GM12892 (cell line): ENCODE measurements at places on chromosomes 1 and 21.

GRCh38 chr1:201506092-201506491 is 831 bp downstream of the CSRP1 start:
- DNase-seq: no peak

GRCh38 chr1:197770243-197770642 is 5.0 kb downstream of the DENND1B start:
- no peak for DNase-seq

GRCh38 chr1:21517161-21517589 is 8.0 kb downstream of the ALPL start:
- no peak for DNase-seq

GRCh38 chr1:113615425-113615824 is 143.9 kb downstream of the PHTF1 start:
- no peak for DNase-seq

DNA sequence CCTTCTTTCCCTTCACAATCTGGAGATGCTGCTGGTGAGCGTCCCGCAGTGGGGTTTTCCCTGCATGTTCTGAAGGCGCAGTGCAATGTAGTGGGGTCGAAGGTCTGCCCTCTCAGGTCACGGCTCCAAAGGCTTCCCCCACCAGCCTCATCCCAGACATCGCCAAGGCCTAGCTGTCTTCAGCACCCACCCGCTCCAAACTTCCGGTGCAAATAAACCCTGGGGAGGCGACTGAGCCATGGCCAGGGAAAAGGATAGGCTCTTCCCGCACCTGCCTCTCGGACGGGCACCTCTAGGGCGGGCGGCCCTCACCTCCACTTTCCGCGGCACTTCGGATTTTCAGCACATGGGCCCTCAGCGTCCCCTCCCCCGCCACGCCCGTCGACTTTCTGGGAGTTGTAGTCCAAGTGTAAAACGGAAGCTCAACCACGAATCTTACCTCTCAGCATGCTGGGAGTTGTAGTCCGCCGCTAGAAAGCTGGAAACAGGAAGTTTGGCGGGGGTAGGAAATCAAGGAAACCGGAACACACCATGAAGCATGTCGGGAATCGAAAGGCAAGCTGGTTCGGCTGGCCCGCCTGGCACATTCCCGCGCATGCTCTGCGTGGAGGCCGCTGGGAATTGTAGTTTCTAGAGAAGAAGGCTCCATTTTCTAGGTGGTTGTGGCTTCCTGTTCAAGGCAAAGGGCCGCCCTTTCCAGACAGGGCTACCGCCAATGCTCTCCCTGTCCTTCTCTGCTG is at the start of gene MRPL24:
TSS of gene MRPL24 (minus strand) at position 348 of the 740 bp plus-strand sequence. CDS start 2,384 bp downstream, outside the sequence.
- DNase-seq: peak; percentile 89

DNA sequence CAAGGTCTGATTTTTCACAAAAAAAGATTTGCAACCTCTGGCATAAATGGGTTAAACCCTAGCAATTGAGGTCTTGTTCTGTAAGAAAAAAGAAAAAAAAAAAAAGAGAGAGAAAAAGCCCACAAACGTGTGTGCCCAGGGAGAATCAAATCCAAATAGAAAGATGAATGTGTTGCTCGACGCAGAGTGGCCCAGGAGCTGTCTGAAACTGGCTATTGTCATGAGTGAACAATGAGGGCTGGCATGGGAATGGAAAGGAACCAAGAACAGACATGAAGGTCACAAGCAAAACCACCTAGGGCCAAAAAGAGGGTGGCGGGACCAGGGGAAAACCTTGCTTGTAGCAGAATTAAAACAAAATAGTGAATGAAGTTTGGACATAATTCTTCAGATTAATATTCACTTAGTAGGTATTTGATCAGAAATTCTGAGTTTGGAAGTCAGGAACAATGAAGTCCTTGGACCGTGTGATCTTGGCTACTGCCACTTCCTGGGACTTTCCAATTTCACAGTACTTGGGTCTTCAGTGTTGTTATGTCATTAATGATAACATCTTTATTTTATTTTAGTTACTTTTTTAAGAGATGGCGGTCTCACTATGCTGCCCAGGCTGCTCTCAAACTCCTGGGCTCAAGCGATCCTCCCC is 3.1 kb downstream of the ENO1 start:
- DNase-seq: no peak

DNA sequence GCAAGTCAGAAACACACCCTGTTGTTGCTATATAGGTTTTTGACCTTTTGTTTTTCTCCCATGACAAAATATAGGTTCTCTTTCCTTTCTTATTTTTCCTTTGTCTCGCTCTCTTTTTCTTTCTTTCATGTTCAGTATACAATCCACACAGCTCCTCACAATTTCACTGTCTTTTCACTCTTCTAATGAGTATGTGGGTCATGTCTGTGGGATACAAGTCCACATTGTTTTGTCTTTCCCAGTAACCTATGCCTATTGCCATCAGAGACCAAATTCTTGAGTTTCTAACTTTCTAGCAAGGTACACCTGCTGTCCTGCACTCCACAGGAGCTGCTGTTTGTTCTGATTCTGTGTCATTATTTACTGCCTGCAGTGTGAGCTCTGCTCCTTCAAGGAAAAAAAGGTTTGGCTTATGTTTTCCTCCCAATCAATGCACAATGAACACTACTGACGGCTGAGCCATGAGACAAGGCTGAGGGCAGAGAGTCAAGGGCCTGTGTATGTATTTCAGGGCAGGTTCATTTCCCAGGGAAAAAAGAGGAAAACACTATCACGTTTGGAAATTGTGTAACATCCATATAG is 453.8 kb downstream of the NEGR1 start:
- DNase-seq: no peak

DNA sequence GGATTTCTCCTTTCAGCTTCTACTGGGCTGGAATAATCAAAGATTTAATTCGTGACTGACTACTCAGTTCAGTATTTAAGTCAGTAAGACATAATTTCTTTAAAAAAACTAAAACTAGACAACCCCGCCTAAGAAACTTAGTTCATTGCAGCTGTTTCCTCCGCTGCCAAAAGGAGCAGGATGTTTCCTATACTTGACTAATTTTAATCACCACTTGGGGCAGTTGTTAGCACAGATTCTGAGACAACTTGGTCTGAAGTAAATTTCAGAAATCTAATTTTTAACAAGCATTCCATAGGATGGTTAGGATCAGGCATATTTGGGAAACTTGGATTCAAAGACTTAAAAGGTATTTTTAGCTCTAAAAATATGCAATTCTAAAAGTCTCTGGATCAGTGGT is 34.0 kb downstream of the EPRS1 start:
- no peak for DNase-seq

- no peak for DNase-seq
These were observed 8.1 kb downstream of the MFAP2 start for GRCh38 chr1:16972189-16972895.

DNA sequence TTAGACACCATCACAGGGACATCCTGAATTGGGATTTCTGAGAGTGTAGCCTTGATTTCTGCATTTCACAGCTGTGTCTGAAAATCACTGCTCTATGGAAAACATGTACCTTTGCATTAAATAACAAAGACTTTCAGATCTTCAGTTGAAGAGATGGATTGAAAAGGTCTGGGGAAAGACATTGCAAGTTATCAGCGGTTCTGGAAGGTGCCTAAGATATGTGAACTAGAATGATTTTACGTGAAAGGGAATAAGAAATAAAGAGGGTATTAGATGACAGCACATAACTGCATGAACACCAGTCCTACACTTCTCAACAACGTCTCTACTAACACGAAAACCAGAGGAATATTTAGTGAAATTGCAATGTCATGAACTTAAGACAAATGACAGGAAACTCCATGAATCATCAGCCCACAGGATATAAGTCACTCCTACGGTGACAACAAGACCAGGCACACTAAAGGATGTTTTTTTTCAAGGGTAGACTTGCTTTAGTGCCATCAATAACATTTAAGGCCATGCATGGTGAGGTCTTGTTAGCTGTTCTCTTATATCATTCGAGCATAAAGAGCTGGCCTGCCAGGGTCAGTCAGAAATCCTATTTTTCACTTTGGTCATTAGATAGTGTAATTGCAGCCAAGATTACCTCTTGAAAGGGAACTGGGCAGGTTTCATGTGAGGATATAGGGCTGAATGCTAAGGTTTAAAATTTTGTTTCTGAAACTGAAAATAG is 283.1 kb downstream of the GRIK1 start:
- DNase-seq: no peak

GRCh38 chr1:203492082-203492747 is 1.7 kb upstream of the OPTC start:
- DNase-seq: no peak
